Tongue (tissue), 3 donors: ENCODE measurements at places on chromosomes 2 and 18. TPM values are rescaled to one million over a fixed set of nuclear protein-coding genes. Genes with fewer than 3 reads are reported as not detected.

GRCh38 chr18:11274144-11274794 lies 124.9 kb upstream of the PIEZO2 start:
- no peak for DNase-seq

DNA sequence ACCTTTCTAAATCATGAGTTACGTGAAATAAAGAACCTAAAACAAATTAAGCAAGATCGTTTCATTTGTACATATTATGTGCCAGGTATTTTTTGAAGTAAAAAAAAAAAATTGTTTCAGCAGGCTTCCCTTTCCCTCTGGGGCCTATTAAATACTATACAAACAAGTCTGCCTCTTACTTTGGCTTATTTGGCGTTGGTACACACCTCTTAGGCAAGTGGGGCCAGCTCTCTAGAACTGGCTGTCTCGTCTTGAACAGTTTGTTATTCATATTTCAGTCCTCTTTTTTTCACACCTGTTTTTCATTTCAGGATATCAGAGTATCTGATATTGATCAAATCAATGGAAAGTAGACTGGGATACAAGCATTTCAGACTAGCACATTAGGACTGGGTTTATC lies 27.4 kb upstream of the PPP3R1 start:
- no peak for DNase-seq

- peak; percentile 95 for DNase-seq
Observed at GRCh38 chr18:12948050-12948804, 416 bp downstream of the SEH1L start.

- peak; percentile 33 for DNase-seq
Observed at GRCh38 chr2:12715258-12716031, 1.3 kb upstream of the TRIB2 start.

TSPYL6 gene
- 0.21 TPM for total RNA-seq

IL36B gene
- not detected for total RNA-seq

VIT gene
- 23.1 TPM for total RNA-seq

DCDC2C gene
- total RNA-seq = not detected
